ENCODE measurements at places on chromosomes 3 and 15. TPM values are rescaled to one million over a fixed set of nuclear protein-coding genes. Genes with fewer than 3 reads are reported as not detected.

GRCh38 chr3:124660599-124660998, 69.7 kb upstream of the UMPS start:
- no peak for DNase-seq

DNA sequence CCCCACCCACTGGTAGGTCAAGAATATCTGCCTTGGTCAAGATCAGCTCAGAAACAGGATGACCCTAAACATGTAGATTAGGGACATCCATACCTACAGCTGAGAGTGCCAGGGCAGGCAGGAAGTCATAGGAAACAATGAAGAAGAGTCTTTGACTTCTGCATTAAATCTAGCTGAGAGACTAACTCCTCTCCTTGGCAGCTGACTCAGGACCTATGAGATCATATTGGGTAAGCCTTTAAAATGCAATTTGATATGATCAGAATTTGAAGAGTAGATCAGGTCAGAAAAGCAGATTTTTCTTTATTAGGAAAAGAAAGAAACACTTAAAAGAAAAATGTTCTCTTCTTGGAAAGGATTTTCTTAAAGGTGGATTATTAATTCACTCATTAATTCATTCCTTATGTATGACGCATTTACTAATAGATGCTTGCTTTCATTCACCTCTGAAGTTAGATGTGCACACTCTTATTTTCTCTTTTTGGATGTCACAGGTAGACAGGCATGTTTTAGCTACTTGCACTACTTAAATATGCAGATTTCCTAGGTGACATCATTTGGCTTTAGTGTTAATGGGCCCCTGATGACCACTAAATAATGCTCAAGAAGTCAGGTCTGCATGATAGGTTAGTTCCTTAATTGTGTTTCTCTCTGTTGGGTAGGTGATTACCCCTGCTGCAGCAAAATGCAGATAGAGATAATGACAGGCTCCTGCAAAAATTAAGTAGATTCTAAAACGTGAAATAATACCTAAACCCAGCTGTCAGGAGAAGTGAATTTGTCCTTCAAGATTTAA, 35.7 kb upstream of the GSK3B start:
- no peak for DNase-seq

DNA sequence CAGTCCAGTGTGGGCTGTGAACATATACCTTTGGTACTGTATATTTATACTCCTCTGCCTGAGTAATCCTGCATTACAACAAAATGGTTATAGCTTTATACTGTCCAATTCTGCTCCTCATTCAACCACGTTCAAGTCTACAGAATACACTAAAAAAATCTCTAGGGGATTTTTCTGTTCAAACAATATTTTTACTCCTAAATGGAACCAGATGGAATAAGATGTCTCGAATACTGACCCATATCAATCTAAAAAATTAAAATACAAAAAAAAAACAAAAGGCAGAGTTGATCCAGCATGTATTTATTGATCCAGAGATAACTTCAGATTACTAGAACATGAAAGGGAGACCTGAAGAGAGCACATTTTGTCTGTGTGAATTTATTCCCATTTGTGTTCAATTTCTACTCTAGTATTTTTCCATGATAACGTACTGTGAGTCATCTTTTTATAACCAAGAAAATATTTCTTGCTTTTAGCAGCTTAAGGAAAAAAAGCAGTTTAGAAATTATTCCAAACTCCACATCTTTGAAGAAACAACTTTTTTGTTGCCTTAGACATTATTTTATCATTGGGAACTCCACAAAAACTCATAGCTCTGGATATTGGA, 910.7 kb downstream of the TBL1XR1 start:
- DNase-seq: no peak

GRCh38 chr3:151107177-151107576, 21.7 kb downstream of the MED12L start:
- peak; percentile 66 for DNase-seq

DNA sequence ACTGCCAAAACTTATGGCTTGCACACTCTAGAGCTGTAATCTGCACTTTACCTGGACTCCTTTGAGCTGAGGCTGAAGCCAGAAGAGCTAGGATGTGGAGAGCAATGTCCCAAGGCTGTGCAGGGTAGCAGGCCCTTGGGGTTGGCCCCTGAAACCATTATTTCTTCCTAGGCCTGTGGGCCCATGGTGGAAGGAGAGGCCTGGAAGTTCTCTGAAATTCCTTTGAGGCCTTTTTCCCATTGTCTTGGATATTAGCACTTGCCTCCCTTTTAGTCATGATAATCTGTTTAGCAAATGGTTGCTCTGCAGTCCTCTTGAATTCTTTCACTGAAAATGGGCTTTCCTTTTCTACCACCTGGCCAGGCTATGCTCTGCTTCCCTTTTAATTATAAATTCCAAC, 102.0 kb upstream of the SGO1 start:
- DNase-seq: no peak

- DNase-seq: no peak
These were observed 39.6 kb downstream of the LEKR1 start for GRCh38 chr3:156865732-156866131.

- no peak for DNase-seq
These were observed 46.8 kb downstream of the PXK start for GRCh38 chr3:58379351-58380073.

- no peak for DNase-seq
These were observed 37.2 kb downstream of the HMG20A start for GRCh38 chr15:77457905-77458265.

DNA sequence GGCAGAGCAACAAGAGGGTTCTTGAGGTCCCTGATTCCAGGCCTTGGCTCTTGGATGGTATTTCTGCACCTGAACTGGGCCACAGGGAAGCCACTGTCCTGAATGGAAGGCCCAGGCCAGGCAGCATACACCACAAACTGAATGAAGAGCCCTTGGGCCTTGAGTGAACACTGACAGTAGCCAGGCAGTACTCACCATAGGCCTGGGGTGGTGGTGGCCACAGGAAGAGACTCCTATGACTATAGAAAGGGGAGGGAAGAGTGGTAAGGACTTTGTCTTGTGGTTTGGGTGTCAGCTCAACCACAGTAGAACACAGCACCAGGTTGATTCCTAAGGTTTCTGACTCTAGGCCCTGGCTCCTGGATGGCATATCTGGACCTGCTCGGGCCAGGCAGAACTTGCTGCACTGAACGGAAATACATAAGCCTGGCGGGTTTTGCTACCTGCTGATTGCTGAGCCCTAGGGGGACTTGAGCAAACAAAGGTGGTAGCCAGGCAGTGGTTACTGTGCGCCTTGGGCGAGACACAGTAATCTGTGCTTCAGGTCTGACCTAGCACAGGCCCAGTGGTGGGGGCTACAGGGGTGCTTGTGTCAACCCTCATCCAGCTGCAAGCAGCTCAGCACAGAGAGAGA, 241.4 kb downstream of the ISL2 start:
- no peak for DNase-seq

DNA sequence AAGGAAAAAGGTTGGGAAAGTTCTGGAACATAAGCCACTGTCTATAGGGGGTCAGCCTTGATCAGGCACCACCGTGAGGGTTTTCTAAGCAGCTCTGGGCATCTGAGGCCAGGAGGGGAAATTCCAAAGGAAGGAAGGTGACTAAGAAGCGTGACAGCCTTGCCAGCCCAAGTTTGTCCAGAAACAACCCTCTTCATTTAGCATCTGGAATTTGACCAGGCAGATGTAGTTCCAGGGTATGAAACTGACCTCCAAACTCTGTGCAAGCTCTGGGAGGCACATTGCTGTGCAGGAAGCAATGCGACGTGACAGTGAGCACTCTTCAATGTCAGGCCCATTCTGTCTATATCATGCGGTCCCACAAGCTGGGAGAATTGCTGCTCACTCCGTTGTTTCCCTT, 85.4 kb upstream of the TPM1 start:
- no peak for DNase-seq

- no peak for DNase-seq
These were observed 16.9 kb upstream of the SEMA4B start for GRCh38 chr15:90184119-90184785.

GRCh38 chr15:60223176-60223575, 174.6 kb downstream of the ANXA2 start:
- DNase-seq: no peak

DNA sequence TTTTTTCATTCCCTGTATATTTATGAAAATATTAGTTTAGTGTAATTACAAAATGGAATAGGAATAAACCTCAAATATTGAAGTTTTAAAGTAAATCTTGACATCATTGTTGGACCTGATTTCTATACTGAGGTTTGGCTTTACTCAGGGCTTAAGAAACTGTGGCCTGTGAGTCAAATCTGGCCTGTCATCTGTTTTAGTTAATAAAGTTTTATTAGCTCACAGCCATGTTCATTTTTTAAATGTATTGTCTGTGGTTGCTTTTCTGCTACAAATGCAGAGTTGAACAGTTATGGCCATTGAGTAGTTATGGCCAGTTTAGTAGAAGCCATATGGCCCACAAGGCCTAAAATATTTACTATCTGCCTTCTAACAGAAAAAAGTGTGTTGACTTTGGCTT, 80.7 kb downstream of the DIPK2A start:
- DNase-seq: no peak

GRCh38 chr15:65275728-65276126, 11.0 kb downstream of the PARP16 start:
- DNase-seq: no peak

DNA sequence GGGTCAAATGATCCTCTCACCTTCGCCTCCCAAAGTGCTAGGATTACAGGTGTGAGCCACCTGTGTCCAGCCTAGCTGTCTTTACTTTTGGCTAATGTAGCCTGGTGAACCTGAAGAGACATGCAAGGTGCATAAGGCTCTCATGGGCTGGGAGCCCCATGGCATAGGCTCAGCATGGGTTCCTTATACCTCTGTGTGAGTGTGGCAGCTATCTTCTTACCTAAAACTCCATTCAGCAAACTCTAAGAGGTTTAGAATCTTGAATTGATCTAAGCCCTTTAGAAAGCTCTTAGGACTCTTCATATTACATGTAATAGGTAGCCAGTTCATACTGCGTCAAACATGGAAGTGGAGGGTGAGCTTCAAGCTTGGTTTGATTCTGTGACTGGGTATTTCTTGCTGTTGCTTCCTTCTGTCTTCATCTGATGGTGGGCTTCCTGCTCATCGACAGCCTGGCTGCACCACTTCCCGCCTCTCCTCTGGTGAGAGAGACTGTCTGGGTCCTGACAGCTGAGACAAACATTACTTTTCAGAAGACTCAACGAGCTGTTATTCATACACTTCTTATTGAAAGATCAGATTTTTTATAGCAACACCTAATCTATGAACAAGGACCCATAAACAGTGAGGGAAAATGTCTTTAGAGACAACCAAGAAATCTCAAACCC, 19.2 kb upstream of the TKT start:
- DNase-seq: no peak

GRCh38 chr15:79834495-79834894, 62.3 kb downstream of the MTHFS start:
- no peak for DNase-seq

DNA sequence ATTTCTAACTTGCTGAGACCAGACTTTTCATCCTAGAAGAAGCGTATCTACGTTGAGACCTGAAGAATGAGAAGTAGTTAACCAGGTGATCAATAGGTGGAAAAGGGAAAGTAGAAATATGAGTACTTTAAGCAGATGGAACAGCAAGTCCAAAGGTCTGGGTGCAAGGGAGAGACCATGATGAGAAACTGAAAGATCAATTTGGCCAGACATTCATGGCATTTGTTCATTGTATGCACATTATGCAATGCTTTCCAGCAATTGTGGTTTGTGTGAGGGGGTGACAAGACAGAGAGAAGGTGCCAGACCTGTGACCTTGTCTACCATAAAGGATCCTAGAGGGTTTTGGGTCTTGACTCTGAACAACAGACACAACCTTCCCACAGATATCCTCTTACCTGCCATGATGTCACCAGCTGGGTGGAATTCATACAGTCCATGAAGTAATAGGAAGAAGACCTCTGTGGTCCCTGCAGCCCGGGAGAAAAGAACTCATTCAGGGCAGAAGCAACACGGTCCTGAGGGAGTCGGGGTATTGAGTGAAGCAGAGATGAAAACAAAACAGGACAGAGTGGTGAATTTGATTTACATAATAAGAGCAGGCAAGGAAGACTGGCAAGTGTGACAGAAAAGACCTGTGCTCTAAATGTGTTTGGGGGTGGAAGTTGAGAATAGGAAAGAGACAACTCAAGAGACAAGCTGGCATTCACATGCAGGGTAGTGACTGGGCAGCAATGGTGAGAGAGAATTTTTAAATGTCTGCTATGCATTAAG, 63.4 kb upstream of the PSMD6 start:
- no peak for DNase-seq

GRCh38 chr3:13544951-13545651, 3.8 kb upstream of the FBLN2 start:
- DNase-seq: no peak

MORC1 gene
- total RNA-seq: not detected

RAB6B gene
- total RNA-seq: 7.7 TPM

KLHL40 gene
- total RNA-seq: not detected

IQCF6 gene
- not detected for total RNA-seq

CSPG5 gene
- total RNA-seq: 1.7 TPM

PARP15 gene
- not detected for total RNA-seq

RHOV gene
- not detected for total RNA-seq

PRTG gene
- 508 TPM for total RNA-seq
